Stimulated activated CD4-positive, alpha-beta T cell treated with anti-CD3 and anti-CD28 coated beads, Interleukin-4, amount 100 ng/mL, for 48 hours (primary cell): ENCODE measurements at places on chromosomes 3 and 15.

DNA sequence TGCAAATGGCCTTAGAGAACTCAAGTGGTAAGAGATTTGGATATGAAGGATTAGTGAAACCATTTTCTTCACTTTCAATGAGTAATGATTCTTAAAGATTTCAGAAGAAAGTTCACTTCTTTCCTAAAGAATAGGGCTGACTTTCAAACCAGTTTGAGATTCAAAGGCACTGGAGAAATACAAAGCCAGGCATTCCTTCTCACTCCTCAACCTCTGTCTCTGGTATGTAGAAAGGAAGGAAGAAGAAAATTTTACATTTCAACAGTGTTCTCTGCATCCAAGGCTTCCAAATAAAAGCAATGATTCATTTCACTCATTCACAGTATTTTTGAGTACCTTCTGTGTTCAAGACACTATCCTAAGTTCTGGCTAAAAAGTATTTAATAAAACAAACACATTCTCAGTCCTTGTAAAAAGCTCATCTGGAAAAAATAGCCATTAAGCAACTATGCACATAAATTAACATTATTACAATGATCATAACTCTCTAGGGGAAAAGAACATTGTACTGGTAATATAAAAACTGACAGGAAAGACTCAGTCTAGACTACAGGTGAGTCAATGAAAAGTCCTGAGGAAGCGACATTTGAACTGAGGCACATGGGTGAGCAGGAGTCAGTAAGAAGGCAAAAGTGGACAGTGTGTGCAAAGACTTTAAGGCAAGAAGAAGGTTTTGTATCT is 79.5 kb downstream of the IMPG2 start:
- no peak for DNase-seq

- no peak for DNase-seq
These were observed 6.1 kb downstream of the GATA2 start for GRCh38 chr3:128486681-128487537.

DNA sequence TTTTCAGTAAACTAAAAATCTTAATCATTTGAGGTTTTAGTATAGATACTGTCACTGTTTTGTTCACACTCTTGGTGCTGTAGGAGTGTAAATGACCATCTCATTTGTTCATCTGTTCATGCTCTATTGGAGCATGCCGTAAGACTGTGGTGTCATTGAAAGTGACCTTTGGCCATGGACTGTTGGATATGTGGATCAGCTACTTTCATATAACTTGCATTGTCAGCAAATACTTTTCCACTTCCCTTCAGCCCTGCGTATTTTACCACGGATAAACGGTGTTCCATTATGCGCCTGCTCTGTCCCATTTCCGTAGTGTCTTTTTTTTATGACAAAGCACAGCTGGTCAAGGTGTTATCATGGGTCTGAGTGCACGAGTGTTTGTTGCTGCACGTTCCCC is 32.6 kb upstream of the SENP5 start:
- no peak for DNase-seq

DNA sequence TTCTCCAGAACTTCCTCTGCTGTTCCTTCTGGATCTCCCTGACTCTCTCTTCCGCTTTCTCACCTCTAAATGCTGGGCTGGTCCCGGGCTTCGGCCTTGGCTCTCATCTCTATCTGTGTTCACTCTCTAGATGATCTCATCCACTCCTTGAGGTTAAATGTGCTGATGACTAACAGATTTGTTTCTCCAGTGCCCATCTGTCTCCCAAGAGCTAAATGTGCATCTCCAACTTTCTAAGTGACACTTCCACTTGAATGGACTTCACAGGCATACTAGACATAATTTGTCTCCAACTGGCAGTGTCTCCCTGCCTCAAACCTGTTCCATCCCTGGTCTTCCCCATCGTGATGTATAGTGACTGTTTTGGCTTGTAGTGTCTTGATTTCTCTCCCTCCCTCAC is 95.3 kb downstream of the ITPR1 start:
- DNase-seq = no peak

DNA sequence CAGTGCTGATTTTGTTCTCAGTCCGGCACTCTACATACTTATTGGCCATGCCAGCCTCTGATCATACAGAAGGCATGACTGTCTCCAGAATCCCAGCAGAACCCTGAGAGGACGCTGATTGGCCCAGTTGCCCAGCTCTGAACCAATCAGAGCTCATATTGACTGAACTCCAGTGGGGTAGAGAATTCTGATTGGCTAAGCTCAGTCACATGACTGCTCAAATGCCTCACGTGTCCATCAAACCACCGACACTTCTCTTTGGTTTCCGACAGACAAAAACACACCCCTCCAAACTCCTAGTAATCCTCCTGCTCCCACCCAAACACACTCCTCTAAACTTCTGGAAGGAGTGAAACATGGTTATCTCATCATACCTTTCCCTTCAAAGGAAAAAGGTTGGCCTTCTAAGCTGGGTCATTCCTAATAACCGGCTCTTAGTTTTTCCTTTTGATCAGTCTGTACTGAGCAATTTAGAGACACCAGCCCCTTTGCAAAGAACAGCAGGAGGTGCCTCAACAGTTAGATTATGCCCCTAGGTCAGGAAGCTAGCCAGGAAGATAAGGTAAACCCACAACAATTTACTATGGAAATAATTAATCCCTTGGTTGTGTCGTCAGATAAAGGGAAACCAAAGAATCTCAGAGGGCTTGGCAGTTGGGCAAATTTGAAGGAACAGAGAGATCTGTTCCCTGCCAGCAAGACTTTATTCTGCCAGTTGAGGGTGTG is 187.8 kb downstream of the TLE3 start:
- no peak for DNase-seq

- no peak for DNase-seq
These were observed 40.5 kb downstream of the ARMC8 start for GRCh38 chr3:138227650-138228049.

GRCh38 chr3:128066676-128067075 is 14.4 kb downstream of the SEC61A1 start:
- no peak for DNase-seq

DNA sequence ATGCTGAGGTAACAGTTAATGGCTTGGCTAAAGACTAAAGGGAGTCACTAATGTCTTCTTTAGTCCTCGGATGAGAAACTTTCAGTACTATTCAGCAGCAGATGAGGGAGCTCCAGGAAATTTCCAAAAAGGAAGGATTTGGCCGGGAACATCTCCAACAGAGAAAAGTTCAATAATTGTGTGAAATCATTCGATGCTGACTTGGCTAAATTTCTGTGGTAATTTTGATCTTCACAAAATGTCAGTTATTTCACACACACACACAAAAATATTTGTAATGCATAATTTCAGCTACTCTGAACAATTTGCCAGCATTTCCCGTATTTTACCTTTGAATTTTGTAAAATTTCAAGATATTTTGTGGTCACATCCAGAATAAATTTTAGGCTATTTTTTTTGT is 462.8 kb upstream of the MDFIC2 start:
- no peak for DNase-seq

GRCh38 chr3:8660175-8661118 is 15.8 kb upstream of the SSUH2 start:
- no peak for DNase-seq

DNA sequence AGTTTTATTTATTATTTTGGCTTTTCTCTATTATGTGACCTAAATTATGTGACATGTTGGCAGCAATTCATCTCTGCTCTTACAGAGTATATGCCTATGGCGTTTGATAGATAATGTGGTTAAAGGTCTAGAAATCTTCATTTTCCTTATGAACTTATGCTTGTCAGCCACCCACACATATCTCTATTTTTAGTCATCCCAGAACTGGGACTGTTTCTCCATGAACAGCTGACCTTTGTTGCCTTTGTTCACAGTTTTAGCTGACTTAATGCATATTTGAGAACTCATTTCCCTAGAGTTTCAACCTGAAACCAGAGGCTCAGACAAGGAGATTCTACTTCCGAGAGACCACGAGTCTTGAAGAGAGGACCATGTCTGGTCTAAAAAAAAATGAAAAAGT is 176.5 kb downstream of the RAP2B start:
- no peak for DNase-seq

- DNase-seq = no peak
These were observed 1078.9 kb downstream of the TUSC7 start for GRCh38 chr3:117788506-117788905.

DNA sequence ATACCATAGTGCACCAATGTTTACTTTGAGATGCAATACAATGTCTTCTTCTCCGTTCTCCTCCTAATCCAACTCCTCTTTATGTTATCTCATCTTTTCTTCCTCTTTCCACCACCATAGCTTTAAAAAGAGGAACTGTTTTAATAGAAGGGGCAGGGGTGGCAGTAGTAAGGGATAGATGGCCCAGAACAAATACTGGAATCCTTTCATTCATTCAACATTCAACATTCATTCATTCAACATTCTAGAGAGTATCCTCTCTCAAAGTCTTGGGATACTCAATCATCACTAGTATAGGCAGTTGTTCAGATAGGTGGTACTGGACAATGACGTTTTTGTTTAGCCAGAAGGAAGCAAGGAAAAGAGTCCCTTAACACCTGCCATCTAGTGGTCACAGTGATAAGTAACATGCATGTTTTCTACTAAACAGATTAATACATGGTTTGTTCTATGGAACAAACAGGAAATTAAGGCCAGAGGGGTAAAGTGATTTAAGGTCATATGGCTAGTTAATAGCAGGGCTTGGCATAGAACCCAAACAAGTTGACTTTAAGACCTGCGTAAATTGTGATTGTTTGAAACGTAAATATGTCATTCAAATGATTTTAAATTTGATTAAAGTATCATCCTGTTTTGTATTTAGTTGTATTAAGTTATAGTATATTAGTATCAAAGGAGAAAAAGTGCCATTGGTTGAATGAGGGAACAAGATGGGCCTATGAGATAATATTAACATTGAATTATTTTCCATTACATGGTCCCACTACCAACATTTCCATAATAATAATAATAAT is 26.9 kb upstream of the EHHADH start:
- no peak for DNase-seq

- DNase-seq = no peak
These were observed 204.6 kb upstream of the NR2F2 start for GRCh38 chr15:96125721-96126415.

- no peak for DNase-seq
These were observed 99.1 kb downstream of the UBE2E2 start for GRCh38 chr3:23302271-23302670.

GRCh38 chr3:75951941-75952340 is 166.6 kb upstream of the ZNF717 start:
- DNase-seq = no peak

DNA sequence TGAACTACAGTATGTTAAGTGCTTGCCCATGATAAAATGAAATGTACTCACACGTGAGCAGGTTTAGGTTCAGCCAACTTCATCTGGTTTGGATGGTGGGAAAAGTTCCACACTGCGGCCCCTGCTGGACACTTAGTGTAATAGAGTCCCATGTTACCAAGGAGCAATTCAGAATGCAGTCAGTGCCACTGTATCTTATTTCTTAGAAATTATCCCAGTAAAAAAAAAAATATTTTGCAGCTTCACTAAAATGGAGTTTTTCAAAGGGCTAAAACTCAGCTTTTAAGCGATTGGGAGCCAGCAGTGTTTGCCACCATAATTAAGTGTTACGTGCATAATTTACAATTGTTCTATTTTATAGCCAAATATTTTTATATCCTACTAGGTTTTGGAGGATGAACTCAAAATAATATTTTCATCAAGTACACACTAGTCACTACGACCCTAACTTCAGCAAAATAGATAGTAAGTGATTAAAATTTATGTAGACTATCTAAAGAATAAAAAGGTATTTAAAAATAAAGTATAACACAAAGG is 371.7 kb upstream of the GBE1 start:
- peak; percentile 12 for DNase-seq

GRCh38 chr3:122754929-122755328 is 38.7 kb downstream of the HSPBAP1 start:
- no peak for DNase-seq

DNA sequence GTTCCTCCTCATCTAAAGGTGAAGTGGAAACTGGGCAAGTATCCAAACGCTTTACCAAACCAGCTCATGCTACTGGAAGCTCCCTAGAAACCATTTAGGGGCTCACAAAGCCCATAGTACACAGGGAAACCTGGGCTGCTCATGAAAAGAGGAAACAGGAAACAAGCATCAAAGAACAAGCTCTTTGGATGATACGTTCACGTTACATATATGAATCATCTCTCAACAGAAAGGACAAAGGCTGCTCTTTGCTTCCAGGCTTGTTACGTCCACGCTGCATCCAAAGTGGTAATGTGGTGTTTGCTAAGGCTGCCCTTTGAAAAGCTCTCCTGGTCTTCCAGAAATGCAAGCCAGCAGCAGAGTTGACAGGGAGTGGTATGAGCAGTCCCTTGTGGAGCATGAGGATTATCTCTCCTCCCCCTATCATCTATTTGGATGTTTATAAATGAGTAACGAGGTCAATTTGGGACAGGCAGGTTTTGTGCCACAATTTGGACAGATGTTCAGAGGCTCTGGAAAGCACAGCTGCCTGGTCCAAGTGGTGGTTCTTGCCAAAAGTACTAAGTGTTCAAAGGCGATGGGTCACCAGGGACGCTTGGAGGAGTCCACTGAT is 98.0 kb upstream of the RORA start:
- DNase-seq = no peak

GRCh38 chr3:2765002-2765579 is 345.1 kb downstream of the IL5RA start:
- DNase-seq = no peak

DNA sequence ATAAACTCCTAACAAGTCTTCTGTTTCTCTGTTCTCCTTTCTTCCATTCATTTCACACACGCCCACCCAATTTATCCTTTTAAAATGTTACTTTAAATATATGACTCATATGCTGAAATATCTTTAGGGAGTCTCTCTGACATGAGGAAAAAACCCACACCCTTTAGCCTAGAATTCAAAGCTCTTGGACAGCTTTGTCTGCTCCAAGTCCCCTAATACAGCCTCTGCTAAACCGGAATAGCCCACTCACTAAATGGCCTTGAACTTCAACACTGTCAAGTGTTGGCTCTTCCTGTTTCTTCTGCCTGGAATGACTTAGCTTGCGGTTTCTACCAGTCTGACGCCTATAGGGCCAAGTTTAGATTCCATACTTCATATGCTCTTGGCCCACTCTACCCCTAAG is 3.3 kb upstream of the CD96 start:
- DNase-seq = no peak

- no peak for DNase-seq
These were observed 237.0 kb downstream of the UACA start for GRCh38 chr15:70526221-70526973.

DNA sequence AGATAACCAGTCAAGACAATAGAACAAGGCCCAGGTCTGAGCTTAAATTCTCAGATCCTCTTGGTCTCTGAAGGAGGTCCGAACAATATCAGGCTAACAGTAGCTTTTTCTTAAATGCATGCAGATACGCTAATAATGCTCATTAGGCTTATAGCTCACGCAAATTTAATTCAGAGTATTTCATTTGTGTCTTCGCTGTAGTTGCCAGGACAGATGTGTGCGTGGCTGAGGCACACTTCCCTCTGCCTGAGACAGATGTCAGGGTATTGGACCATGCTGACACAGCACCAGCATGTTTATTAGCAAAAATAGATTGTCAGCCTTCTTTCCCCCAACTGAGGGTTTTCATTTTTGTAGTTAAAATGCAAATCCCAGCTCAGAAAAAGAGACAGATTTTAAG is 102.9 kb upstream of the BFSP2 start:
- DNase-seq = no peak

- DNase-seq = no peak
These were observed 112.5 kb downstream of the TIGIT start for GRCh38 chr3:114406286-114406685.
